ENCODE measurements at places on chromosomes 7 and 10.

DNA sequence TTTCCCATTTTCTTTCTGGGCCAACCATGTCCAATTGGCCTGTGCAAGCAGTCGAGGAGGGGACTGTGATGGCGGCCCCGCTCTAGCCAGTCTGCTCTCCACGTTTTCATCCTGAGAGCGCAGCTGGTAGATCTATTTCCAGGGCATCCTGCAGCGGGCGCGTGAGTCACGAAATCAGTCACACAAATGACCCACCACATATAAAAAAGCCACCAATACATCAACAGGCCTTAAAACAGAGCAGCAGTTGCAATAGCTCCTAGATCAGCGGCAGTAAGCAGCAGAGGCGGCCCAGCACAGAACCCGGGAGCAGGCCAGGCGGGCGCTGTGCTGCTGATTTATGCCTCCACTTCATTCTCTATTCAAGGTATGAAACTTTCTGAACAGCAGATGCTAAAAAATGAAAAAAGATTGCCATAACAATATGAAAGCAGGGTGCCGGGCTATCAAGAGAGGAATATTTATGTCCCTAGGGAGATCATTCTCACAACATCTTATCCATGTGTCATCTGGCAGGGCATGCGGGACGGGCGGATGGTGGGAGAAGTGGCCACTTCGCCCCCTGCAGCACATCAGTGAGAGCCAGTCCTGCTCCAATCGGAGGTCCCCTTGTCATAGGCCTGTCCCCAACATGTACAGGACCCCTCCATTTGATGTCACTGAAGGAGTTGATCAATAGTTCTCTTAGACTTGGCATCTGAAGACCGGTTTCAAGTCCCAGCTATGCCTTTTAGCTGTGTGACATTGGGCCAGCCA is 98.0 kb upstream of the GPR26 start:
- no peak for DNase-seq

DNA sequence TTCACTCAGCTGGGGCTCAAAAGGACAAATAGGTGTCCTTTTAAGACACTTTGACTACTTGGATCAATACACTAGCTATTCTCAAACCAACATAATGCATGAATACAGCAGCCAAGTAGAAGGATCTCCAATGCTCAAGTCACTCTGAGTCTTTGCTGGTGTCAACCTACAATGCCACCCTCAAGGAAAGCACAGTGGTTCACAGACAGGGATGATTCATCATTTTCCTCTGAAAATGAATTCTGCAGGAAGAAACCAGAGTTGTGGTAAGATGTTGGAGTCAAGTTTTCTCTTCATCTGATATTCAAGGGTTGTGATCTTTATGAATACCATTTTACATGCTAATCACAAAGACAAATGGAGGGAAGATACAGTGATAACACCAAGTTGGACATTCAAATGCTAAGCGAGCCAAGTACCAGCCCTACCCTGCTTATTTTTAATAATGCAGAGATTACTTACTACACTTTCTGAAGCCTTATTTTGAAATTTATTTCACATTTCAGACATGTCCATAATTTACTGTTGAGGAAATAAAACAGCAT is 143.1 kb upstream of the FGFR2 start:
- DNase-seq, result no peak

DNA sequence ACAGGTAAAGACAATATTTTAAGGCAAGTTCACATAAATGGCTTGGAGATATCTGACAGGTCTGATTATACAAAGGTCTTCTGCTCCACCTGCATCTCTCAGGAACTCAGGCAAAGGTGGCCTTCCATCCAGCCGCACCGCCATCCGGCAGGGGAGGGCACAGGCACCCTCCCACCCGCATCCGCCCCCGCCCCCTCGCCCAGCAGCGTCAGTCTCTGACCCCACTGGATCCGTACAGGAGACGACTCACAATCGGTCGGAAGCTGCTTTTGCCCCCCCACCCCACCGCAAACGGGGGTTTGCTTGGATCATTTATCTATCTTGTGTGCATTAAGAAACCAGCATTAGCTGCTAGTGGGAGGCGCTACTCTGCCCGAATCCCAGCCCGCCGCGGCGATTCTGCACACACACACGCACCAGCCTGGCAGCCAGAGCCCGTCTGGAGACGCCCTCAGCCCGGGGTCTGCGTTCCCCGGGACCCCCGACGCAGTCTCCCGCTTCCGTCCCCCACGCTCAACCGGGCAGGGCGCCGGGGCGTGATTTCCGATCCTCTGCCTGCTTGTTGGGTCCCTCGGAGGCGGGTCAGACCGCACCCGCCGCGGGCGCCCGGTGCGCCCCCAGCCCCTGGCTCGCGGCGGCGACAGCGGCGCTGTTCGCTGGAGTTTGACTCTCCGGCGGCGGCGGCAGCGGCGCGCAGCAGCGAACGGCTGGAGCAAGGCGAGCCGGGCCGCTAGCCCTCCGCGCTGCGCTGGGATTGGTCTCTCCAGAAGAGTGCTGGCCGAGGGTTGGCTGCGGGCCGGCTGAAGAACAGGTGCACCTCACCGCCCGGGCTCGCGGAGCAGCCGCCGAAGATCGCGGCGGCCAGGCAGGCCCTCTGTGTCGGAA is 820 bp upstream of the NRG3 start:
- no peak for DNase-seq

DNA sequence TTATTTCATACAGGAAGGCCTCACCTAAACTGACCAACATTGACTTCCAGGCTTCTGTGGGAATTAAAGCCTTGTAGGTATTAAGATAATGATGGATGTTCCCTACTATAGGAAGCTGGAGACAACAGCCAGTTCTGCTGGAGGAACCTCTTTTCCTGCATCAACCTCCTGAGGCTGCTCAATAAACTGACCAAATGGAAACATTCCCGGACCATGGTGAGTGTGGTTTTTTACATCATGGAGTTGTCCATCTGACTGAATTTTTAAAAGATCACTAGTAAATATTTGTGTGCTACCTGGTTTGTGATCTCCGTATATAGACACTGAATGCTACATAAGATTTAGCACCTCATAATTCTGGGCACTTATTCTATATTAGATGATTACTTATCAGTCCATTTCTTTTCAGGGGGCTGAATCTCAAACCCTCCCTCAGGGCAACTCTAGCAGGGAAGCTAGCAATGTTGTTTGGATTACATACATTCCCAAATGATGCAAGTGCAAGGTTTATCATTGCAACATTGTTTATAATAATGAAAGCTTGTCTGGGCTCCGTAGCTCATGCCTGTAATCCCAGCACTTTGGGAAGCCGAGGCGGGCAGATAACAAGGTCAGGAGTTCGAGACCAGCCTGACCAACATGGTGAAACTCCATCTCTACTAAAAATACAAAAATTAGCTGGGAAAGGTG is 21.5 kb upstream of the SMKR1 start:
- DNase-seq, result no peak

GRCh38 chr10:71715860-71716259 is 3.7 kb downstream of the C10orf105 start:
- no peak for DNase-seq

- no peak for DNase-seq
Observed at GRCh38 chr10:6659451-6659850, 79.4 kb upstream of the PRKCQ start.

- no peak for DNase-seq
Observed at GRCh38 chr7:149093228-149093627, 2.7 kb upstream of the ZNF786 start.

GRCh38 chr7:55050281-55050680 is 31.5 kb downstream of the EGFR start:
- DNase-seq, result no peak

GRCh38 chr7:19117870-19118608 is 603 bp upstream of the TWIST1 start:
- DNase-seq, result no peak

DNA sequence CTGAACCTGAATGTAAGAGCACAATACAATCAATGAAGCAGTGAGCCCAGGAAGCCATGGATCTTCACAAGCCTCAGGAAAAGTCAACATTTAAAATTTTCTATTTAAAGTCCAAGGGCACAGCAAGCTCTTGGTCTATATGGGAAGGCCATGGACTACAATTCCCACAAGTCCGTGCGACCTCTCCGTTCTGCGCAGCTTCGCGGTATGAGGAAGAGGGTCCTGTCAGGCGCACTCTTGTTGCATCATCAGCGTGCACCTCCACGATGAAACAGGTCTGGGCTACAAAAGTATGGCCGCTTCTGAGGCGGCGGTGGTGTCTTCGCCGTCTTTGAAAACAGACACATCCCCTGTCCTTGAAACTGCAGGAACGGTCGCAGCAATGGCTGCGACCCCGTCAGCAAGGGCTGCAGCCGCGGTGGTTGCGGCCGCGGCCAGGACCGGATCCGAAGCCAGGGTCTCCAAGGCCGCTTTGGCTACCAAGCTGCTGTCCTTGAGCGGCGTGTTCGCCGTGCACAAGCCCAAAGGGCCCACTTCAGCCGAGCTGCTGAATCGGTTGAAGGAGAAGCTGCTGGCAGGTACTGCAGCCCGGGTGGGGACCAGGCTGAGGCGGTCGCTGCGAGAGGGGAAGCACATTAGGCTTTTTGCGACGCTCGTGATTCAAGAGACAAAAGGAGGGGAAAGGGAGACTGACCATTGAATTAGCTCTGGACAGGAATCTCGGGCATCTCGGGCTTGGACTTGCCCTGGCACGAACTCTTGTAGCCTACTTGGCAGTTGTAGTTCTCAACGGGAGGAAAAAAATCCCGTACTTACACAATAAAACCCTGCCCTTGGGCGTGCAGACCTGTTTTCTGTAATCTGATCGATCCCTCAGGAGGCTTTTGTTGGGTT is at the start of gene TRUB1:
Gene TRUB1 (plus strand): TSS at position 234 of the 894 bp plus-strand sequence. CDS start 59 bp downstream, at position 293.
- DNase-seq, result no peak

GRCh38 chr7:19939746-19940145 is 166.3 kb upstream of the TMEM196 start:
- DNase-seq, result no peak

GRCh38 chr10:94680544-94680943 is 3.0 kb upstream of the CYP2C18 start:
- no peak for DNase-seq

All from cortex of kidney (tissue), 1 donor.